ENCODE measurements at places on chromosomes 7 and 10.
A peak's percentile ranks its signal among the peaks of the same experiment; 100 is the strongest.

GRCh38 chr7:155517452-155517851 is 28.9 kb downstream of the CNPY1 start:
- no peak for DNase-seq

- no peak for DNase-seq
Measured at GRCh38 chr7:81441750-81442149, 328.1 kb downstream of the HGF start.

GRCh38 chr10:43906490-43906889 is 257.8 kb upstream of the ZNF32 start:
- DNase-seq = no peak

DNA sequence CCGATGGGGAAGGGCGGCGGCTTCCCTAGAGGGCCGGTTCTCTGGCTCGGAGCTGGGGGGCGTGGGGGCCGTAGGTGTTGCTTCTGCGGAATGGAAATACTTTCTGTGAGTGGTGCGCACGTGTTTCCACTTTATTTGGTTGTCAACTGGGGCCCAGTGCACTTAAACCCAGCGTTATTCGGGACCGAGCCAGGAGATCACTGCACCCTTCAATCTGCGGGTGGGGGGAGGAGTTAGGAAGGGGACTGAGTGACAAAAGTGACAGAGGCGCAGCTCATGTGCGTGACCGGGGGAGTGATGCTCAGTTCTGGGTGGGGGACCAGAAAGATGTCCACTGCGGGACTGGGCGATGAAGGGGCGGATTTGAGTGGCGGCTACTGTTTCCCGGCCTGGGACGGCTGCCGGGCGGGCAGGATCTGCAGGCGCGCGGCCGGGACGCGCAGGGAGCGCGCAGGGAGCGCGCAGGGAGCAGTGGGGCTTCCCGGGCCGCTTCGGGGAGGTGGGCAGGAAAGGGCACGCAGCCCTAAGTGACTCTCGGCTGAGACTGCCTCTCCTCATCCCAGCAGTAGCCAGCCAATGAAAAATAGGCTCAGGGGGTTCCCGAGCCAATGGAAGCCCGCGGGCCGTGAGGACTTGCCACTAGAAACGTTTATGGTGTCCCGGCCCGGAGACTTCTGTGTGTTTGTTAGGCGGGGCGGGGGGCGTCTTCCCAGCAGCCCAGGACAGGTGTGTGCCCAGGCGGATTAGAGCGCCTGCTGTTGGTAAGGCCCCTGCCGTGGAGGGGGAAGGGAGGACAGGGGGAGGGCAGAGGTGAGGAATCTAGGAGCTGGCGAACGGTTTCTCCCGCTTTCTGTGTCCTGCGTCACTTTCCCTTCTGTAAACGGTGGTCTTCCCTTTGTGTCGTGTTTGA is 54.3 kb upstream of the KDM7A start:
- DNase-seq = no peak

- DNase-seq = no peak
Measured at GRCh38 chr7:136045992-136046391, 68.8 kb upstream of the MTPN start.

- peak; percentile 15 for DNase-seq
Measured at GRCh38 chr10:97708976-97709946, 4.3 kb upstream of the MARVELD1 start.

GRCh38 chr7:158695726-158696452 is 8.7 kb downstream of the NCAPG2 start:
- peak; percentile 16 for DNase-seq

GRCh38 chr10:77513781-77514331 is 123.8 kb downstream of the KCNMA1 start:
- peak; percentile 82 for DNase-seq

DNA sequence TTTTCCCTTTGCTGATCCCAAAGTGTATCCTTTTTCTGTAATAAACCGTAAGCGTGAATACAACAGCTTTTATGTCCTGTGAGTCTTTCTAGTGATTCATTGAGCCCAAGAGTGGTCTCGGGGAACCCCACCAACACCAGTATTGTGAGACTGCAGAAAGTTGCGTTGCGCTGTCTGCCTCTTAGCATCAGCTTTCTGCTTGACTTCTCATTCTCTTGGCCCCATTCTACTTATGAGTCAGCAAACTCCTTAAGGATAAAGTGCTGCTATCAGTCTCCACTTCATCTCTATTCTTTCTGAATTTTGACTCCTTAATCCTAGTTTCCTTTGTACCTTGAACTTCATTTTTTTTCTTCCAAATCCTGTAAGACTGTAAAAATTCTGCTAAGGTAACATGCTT is 184.3 kb upstream of the MBL2 start:
- DNase-seq = no peak

- DNase-seq = no peak
Measured at GRCh38 chr7:126495001-126495400, 757.7 kb downstream of the GRM8 start.

- DNase-seq = no peak
Measured at GRCh38 chr10:128873411-128874054, 593.5 kb upstream of the MGMT start.

DNA sequence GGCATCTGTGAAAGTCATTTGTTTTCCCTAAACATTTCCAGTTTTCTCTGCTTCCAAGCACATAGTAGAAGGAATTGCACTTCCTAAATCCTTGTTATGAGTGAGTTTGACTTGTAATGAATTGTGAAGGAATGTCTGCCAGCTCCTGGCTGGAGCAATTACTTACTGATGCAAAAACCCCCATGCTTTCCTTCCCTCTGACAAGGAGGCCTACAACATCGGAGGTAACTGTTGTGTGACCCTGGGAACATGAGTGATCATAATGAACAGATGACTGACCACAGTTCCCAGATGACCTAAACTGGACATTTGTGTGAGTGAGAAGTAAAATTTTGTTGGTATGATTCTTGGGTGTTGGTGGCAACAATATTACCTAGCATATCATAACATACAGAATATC is 21.4 kb upstream of the CPVL start:
- no peak for DNase-seq

DNA sequence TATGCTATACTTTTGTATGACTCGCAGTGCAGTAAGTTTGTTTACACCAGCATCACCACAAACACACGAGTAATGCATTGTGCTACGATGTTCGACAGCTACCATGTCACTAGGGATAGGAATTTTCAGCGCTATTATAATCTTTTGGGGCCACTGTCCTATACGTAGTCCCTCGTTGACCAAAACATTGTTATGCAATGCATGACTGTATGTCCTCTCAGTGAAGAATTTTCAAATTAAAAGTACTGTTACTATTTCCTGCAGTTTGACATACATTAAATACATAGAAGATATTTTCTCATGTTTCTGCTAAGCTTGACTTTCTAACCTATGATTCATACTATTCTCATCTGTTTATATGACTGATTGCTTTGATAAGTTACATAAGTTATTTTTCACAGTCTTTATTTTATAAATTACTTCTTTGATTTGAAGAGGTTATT is 203.6 kb downstream of the VTI1A start:
- DNase-seq = no peak

DNA sequence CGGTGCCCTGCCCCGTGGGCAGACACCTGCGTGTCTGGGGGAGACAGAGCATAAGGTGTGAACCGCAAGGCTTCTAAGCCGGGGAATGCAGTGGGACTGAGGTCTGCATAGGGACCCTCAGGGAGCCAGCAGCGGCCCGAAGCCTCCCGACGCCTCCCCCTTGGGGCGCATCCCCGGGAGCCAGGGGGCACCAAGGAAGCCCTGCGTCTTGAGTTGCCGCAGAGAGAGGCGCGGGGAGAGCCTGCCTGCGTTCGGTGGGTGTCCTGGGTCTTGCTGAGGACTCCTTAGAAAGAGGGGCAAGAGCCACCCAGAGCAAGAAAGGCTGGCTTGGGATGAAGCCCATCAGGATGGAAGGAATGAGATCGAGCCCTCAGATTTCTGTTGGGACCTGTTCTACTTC is 18.2 kb upstream of the UNCX start:
- no peak for DNase-seq

GRCh38 chr7:150449206-150449952 is 1.1 kb upstream of the GIMAP8 start:
- no peak for DNase-seq

DNA sequence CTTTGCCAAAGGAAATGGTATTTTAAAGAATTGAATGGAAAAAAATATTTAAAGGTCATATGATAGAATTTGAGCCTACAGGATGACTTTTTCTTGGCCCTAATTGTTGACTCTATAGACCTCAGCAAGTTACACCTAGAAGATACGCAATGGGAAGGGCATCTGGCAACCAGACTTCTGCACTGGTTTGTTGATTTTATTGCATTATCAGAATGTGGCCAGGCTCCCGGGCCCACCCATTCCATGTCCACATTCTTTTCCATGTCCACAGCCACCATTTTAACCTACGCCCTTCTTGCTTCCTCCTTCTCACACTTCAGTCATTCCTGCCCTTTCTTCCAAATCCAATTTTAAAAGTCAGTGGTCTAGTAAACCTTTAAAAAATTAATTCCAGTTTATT is 738.4 kb downstream of the SUGCT start:
- no peak for DNase-seq

DNA sequence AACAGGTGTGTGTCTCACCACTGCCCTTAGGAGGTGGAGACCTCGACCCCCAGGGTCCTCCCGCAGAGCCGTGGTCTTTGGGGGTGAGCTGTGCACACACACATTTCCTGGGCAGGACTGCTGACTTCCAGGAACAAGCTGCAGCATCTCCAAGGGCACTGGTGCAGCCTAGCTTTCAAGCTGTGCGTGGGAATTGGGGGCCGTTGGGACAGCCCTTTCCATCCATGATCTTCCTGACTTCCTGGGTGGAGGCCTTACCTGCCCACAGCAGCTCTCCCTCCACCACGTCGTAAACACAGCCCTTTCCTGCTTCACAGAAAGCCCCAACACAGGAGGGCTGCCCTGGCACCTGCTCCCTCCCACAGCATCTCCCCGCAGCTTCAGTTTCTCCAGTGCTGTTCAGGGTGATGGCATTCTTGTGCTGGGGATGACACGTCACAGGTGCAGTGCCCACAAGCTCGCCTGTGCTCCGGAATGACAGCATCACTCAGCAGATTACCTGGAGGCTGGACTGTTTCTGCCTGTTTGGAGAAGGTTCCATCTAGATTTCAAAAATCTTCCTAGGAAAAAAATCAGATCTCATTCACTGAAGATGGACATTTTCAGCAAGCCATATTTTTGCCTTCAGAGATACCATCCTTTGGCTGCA is 208.0 kb upstream of the PPP2R2D start:
- no peak for DNase-seq

DNA sequence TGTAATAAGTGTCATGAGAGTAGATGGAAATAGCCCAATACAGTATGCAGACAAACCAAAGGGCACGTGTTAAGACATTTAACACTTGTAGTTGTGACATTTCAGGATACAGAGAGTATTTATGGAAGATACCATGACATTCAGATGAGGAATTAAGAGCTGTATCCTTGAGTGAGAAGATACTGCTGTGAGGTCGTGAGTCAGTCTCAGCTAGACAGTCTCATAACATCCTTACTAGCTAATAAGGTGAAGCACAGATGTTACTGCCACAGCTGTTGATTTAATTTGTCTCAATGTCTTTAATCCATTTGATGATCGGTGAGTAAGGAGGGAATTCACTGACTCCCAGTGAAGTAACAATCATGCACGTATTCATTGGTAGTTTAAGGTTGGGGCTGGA is 288.0 kb upstream of the AKR1E2 start:
- DNase-seq = no peak

- DNase-seq = no peak
Measured at GRCh38 chr7:123635551-123636359, 19.9 kb upstream of the LMOD2 start.

GRCh38 chr7:155710530-155710929 is 66.1 kb downstream of the RBM33 start:
- no peak for DNase-seq

DNA sequence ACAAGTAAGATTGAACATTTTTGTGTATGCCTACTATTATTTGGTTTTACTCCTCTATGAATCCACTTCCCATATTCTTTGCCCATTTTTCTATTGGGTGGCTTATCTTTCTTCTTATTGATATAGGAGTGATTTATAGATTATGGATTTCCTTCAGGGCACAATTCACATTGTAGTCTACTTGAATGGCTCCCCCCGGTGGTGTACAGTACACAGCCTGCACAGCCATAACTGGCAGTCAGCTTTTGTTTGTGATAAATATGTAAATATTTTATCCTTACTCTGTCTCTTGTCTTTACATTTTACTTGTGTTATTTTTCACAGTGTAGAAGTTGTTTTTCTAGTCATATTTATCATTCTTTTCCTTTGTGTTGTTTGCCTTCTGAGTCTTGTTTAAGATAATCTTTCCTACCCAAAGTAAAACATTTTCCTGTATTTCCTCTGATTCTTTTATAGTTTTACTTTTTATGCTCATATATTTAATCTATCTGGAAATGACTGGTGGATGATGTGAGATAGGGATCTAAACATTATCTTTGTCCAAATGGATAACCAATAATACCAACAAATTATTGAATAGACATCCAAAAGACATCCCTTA is 23.9 kb upstream of the CALD1 start:
- no peak for DNase-seq

GRCh38 chr10:99535764-99536337 is 3.1 kb downstream of the NKX2-3 start:
- no peak for DNase-seq

- no peak for DNase-seq
Measured at GRCh38 chr7:1856161-1856887, 186.2 kb downstream of the ELFN1 start.

GRCh38 chr10:4243651-4244050 is 458.6 kb upstream of the KLF6 start:
- DNase-seq = no peak

DNA sequence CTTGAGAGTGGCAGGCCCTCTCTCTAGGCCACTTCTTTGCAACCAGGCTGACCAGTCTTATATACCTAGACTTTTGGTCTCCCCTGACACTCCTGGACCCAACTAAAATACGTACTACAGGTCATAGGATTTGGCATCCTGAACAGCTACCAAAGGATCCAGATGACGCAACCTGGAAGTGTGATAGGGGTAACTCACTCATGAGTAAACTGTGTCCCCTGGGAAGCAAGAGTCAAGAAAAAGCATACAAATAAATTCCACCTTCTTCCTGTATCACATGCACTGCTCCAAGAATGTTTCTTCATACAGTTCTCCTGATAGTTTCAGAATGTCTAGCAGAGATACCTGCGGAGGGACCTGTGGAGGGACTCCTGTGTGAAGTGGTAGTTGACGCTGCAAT is 172.3 kb downstream of the MDFIC start:
- no peak for DNase-seq

DNA sequence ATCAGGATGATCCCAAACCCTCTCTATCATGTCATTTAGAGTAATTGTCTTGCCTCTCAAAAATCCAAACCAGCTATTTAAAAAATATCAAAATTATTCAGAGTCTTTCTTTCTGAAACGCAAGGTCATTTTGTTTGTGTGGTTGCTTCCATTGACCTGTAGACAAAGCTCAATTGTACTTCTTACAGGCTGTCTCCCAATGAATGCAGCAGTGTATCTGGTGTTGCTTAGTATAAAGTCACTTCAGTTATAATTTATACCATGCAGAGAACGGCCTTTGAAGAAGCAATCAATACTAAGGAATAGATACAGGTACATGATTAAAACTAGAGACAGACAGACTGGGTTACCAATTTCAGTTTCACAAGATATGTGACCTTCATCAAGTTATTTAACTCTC is 80.9 kb downstream of the DOCK4 start:
- peak; percentile 21 for DNase-seq

Measured in caudate nucleus (tissue), 63 donors.